ENCODE measurements at places on chromosomes 6 and 20.
A peak's percentile ranks its signal among the peaks of the same experiment; 100 is the strongest.

GRCh38 chr6:5634525-5634924 is 372.2 kb downstream of the NRN1 start:
- DNase-seq, result no peak

GRCh38 chr6:145214570-145214969 is 520.8 kb downstream of the EPM2A start:
- no peak for DNase-seq

DNA sequence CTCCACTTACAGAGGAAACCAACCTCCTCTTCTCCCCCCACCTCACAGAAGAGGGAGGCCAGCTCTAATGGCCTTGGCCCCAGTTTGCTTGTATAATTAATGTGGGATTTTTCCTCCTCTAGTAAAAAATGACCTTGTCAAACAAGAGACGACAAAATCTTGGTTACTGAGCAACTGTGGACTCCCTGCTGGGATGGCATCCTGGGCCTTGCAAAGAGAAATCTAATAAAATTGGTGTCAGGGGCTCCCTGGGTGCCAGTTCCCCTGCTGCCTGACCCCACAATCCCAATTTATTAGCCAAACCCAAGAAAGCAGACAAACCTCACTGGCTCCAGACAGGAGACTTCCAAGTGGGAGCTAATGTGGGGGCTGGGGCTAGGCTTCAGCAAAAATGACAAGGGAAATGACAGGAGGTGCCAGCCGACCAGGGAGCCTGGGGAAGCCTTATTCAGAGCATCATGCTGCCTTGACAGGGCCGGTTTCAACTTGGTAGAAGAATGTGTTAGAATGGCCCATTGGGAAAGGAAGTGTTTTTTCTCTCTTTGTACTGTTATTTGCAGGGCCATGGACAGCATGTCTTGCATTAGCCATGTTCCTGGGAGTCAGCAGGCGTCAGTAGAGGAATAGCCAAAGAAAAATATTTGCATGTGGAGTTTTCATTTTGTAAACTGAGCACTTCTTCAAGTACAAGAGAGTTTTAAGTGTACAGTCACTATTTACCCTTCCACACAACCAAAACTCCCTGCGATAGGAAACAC is 816.9 kb downstream of the DHX35 start:
- no peak for DNase-seq

DNA sequence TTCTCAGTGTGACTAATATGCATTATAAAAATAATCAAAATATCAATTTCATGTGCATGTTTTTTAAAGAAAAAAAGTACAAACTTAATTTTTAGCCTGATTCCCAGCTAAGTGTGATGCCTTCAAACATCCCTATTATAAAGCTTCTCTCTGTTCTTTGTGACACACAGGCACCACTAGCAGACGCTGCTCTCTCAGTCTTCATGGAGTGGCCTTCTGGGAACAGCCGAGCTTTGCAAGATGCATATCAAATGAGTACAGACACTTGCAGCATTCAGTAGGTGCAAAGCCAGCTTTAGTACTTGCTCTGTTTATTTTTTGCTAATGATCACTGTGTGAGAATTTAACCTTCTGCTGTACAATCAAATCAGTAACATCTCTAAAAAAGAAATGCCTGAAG is 340.0 kb downstream of the ADGRB3 start:
- DNase-seq, result no peak

DNA sequence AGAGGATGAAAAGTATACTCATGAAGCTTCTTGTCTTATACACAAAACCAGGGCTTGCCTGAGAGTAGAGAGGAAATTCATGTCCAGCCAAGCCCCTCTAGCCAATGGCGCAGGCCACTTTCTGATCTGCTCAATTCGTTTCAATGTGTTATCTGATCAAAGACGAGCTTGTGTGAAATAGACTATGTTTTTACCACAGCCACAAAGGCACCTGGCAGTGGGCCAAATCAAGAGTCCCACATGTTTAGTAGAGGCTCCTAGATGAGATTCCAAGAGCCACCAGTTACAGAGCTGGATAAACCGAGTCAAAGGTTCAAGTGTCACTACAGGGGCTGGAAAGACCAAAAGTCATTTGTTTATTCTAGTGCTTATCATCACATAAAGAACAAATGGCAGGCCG is 34.9 kb downstream of the GPLD1 start:
- DNase-seq, result no peak

DNA sequence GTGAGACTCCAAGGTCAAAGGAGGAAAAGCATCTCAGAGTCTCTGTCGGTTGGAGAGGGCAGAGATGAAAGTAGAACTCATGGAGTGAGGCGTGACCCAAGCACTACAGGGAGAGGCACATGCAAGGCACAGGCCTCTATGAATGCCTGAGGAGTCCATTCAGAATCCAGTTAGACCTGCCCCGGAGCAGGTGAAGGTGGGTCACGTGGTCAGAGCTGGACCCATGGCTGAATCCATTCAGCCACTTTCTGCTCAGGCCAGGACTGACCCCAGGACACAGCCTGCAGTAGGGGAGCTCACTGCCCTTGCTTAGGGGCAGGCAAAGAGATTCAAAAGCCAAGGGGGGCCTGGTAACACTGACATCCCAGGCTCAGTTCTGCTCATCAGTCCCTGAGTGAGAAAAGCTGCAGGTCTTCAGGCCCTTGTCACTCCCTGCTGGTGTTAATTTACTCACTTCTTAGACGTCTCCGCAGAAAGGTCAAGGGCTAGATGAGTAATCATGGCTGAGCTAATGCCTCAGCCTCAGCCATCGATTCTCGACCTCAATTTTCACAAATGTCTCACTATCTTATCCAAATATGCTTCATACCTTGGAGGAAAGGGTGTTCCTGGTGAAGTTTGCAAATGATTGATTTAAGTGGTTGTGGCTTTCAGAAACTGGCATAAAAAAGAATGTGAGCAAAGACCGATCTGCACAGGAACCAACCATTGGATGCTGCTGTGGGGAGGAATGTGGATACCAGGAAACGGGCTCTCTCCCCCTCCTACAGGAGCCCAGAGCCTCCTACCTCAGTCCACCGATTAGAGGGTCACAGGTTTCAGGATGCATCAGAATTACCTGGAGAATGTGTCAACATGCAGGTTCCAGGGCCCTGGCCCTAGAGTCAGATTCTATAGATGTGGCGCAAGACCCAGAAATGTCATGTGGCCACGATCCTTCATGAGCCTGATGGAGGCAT is 584.4 kb downstream of the PTPRT start:
- DNase-seq, result no peak

- DNase-seq, result no peak
Measured at GRCh38 chr6:111220383-111221031, 133.2 kb downstream of the SLC16A10 start.

- no peak for DNase-seq
Measured at GRCh38 chr6:36349240-36349639, 12.6 kb upstream of the BNIP5 start.

GRCh38 chr20:13851279-13851678 is 66.5 kb downstream of the NDUFAF5 start:
- DNase-seq, result no peak

- DNase-seq, result no peak
Measured at GRCh38 chr6:39053016-39053624, 4.5 kb downstream of the GLP1R start.

DNA sequence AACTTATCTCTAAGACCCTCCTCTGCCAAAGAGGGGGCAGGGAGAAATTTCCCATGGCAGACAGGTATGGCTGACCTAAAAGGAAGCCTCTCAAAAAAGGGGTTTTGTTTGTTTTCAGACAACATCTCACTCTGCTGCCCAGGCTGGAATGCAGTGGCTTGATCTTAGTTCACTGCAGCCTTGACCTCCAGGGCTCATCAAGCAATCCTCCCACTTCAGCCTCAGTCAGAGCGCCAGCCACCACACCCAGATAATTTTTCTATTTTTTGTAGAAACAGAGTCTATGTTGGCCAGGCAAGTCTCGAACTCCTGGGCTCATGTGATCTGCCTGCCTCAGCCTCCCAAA is 3.8 kb downstream of the EZR start:
- DNase-seq, result no peak

DNA sequence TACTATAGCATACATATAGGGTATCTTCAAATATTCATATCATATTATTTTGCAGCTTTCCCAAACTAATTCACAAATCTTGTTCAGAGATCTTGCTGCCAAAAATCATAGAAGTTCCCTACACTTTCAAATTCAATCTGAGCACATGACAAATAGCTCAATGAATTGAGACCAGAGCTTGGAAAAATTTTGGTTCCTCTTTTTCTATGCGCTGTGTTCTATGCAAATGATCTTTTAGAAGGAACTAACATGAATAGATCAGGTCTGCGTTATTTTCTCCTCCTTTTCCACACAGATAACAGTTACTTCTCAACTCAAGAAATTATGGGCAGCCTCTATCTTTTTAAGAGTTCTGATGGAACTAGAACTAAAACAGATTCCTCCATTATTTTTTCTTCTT is 316.3 kb downstream of the ARHGAP18 start:
- no peak for DNase-seq

DNA sequence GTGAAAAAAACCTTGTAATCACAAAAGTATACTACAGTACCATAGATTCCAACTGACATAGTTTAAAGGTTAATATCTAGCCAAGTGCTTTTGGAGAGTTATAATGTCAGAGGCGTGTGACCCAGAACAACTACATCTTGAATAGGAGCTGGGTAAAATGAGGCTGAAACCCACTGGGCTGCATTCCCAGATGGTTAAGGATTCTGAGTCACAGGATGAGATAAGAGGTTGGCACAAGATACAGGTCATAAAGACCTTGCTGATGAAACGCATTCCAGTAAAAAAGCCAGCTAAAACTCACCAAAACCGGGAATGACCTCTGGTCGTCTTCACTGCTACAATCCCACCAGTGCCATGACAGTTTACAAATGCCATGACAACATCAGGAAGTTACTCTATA is 22.4 kb upstream of the KIAA0408 start:
- no peak for DNase-seq

DNA sequence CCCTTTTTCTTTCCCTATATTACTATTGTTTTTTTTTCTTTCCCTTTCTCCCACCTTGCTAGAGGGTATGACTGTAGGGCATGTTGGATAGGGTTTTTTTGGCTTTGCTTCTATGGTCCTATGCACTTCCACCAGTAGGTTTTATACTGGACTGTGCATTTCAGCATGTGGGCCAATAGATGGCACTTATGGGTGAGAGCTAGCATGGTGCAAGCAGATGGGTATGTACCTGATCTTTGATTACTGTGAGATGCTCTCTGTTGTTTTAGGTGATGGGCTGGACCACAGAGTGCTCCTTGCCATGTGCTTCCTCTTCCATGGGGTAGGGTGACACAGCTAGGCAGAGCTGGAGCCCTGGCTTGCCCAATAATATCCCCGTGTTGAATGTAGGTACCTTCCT is 128.5 kb upstream of the CHD6 start:
- DNase-seq, result no peak

DNA sequence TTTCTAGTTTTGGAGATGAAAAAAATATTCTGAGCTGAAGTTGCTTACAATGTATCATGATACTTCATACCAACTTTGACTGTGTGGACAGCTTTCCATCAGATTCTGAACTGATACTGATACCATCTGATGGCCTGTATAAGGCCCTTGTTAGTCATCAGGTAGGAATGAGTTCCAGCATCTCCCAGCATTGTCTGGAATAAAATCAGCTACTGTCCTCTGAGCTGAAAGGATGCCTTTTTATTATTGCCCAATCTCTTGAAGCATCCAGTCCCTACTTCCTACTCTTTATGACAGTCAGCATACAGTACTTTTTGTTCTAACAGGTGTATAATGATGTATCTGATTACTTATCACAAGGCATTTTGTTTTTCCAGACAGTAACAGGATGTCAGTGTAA is 70.6 kb upstream of the EYA4 start:
- DNase-seq, result no peak

- DNase-seq, result no peak
Measured at GRCh38 chr20:52748990-52749389, 223.2 kb upstream of the TSHZ2 start.

DNA sequence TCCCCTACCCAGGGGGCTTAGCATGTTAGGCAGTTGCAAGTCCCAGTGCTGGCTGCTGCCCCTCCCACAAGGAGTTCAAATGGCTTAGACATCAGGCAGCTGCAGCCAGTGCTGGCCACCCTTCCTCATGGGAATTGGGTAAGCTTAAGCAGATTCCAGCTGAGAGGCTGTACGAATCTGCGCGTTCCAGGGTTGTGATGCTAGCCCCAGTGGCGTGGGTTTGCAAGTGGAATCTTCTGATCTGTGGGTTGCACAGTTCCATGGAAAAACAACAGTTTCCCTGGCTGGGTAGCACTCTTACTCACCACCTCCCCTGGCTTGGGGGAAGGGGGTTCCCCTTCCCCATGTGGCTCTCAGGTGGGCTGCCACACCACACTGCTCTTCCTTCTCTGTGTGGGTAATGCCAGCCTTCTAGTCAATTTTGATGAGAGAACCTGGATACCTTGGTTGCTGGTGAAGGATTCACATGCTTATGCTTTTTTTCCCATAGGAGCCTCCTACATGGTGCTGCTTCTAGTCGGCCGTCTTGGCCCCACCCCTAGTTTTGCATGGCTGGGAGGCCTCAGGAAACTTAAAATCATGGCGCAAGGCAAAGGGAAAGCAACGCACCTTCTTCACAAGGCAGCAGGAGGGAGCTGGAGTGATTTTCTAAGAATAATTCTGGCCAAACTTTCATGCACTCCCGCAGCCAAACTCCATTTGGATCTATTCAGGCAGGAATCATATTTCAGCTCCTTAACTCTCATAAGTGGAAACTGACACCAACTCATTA is 13.0 kb downstream of the DYNLT2 start:
- no peak for DNase-seq

GRCh38 chr6:136647363-136647852 is 97.2 kb upstream of the MAP7 start:
- DNase-seq, result peak; percentile 24

DNA sequence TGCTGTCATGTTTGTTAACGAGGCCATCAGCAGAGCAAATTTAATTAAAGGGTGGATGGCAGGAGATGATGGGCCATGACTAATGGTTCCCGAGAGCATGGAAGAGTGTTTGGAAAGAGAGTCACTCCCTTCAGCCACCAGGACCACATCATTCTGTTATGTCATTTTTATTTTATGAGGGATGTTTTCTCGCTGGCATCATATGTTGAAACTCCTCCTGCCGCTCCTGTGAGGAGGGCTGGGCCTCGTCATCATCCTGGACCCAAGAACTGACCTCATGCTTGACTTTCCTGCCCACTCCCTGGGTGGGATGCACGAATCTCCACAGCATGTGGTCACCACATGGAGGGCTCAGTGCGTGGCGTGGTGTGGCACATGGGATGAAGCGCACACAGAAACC is 86.4 kb upstream of the FRMD1 start:
- no peak for DNase-seq

GRCh38 chr20:16007962-16008361 is 565.3 kb downstream of the KIF16B start:
- DNase-seq, result no peak

Data from smooth muscle cell of the brain vasculature (primary cell).